ENCODE measurements at places on chromosomes 2 and 18.

DNA sequence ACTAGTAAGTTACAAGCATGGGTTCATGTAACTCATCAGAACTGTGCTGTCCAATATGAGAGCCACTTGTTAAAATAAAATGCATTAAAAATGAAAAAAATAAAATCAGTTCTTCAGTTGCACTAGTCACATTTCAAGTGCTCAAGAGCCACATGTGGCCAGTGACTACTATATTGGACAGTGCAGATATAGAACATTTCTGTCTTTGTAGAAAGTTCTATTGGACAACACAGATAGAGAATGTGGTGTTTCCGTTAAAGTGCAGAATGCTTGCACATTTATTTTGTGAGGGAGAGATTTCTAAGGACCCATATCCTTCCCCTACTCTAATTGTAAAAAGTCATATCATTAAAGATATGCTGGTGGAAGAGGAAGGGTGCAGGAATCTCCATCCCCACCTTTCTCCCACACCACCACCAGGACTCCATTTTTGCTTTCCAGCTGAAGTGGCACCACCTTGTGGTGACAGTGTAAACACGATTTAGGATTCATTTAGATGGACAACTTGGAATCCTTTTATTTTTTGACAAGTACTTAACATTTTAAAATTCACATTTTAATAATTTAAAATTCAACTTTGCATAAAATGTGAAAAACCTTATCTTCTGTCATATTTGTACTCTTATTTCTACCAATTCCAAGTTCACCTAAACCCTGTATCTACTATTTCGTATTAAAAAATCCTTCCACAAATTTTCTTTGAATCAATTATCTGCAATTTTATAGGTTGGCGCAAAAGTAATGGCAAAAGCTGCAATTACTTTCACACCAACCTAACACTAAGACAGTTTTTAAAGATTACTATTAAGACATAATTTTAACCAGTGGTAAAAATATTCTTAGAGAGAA is 9.4 kb upstream of the CD302 start:
- DNase-seq: peak; percentile 65

DNA sequence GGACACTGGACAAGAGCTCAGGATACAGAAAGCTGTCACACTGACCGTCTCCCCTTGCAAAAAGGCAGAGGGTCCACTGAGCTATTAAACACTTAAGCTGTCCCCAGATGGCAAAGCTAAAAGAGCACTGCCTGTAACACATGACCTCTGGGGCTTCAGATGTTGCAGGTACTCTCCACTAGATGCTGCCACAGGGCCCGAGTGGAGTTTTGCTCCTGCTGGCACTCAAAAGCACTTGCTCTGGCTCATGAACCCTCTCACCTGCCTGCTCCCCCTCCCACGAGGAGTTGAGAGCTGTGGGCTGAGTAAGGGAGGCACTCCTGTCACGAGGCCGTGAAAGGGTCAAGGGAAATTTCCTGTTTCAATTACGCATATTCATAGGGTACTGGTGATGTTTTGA is 227.9 kb downstream of the PRKCE start:
- no peak for DNase-seq

GRCh38 chr2:149100739-149101699 is 62.5 kb downstream of the LYPD6B start:
- no peak for DNase-seq

GRCh38 chr2:203551778-203552177 is 16.7 kb upstream of the RAPH1 start:
- DNase-seq: no peak

- DNase-seq: no peak
Observed at GRCh38 chr2:54149638-54150441, 34.4 kb downstream of the ACYP2 start.

DNA sequence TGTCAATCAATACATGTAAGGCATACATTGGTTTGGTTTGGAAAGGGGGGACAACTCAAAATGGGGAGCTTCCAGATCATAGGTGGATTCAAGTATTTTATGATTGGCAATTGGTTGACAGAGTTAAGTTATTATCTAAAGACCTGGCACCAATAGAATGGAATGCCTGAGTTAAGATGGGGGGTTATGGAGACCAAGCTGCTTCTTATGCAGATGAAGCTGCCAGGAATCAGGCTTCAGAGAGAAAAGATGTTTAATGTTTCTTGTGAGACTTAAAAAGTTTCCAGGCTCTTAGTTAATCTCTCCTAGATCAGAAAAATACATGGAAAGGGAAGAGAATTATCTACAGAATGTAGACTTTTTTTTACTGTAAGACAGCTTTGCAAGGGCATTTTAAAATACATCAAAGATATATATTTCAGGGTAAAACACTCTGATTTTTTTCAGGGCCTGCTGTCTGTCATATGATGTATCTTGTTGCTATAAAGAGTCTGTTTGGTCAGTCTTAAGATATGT is 1343.2 kb upstream of the LRRTM1 start:
- DNase-seq: no peak

- no peak for DNase-seq
Observed at GRCh38 chr18:10490401-10491165, 35.2 kb upstream of the NAPG start.

GRCh38 chr2:54897420-54898310 is 152.6 kb downstream of the RTN4 start:
- no peak for DNase-seq

- peak; percentile 27 for DNase-seq
Observed at GRCh38 chr18:24726727-24727492, 266.5 kb downstream of the HRH4 start.

DNA sequence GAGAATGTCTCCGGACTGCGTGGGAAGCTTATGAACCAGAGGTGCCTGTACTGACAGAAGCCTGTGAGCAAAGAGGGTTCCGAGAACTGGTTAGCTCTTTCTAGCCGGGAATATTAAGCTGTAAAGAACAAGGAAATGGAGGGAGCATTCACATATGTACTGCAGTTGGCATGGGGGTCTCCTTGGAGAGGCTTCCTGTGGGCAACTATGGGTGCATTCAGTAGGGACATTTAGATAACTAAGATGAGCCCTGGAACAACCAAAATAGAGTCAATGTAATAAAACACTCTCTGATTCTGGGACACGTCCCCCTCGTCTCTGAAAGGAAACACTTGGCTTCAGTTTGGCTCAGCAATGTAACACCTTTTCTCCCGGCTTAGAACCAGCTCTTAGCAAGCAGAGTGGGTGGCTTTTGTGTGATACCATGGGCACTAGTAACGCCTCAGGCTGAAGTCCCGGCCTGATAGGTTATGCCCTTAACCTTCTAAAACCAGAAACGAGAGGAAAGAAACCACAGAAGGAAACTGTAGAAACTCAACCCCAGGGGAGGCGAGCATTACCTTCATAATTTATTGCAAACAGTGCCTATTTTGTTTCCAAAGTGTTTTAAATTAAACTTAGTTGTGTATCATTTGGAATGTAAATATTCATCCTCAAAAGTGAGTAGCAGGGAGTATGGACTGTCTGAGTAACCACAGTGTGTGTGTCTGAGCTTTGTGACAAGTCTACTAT is 48.8 kb upstream of the LPIN2 start:
- DNase-seq: no peak

DNA sequence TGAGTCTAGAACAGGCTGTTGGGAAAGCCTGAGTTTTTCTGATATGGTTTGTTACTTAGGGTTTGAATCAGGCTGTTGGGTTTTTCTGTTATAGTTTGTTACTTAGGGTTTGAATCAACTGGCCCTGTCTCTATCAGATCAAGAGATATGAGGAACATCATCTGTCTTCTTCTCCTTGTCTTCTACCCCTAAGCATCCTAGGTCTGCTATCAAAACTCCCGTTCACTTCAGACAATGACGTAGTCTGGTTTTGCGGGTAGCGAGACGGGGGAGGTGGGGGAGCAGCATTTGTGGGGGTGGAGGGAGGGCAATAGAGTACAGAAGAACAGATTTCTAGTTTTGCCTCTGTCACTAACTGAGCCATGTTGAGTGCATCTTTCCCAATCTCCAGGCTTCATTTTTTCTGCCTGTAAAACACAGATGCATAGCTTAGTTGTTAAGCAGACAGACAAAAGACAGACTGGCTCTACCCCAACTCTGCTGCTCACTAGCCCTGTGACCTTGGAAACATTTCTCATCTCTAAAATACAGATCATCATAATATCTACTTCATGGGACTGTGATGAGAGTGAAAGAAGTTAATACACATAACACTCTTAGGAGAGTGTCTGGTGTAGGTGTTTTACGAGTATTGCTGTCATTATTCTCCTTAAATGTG is 9.1 kb downstream of the TNP1 start:
- DNase-seq: no peak

DNA sequence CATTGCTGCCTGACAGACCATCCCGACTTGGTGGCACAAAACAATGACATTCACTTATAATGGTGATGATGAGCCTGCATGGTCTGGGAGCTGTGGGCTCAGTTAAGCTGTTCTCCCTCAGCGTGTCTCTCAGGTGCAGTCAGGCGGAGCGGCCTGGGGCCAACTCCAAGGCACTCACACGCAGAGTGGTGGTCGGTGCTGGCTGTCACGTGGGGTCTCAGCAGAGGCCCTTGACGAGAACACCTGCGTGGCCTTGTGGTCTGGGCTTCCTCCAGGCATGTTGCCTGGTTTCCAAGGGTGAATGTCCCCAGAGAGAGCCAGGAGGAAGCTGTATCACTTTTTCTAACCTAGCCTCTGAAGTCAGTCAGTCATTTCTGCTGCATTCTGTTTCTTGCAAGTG is 29.8 kb downstream of the ARMC9 start:
- no peak for DNase-seq

DNA sequence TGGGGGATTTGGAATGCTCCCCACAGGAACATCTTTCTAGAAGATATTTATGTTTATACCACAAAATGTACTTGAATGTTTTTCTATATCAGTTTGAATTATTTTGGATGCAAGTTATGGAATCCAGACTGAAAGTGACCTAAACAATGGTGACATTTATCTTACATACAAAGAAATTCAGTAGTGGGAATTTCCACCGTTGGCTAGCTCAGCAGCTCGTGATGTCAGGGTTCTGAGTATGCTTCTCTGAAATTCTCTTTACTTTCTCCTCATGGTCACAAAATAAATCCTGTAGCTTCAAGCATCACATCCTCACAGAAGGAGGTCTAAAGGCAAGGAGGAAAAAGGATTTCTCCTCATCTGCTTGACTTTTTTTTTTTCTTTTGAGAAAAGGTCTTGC is 105.3 kb downstream of the AKAIN1 start:
- DNase-seq: no peak

DNA sequence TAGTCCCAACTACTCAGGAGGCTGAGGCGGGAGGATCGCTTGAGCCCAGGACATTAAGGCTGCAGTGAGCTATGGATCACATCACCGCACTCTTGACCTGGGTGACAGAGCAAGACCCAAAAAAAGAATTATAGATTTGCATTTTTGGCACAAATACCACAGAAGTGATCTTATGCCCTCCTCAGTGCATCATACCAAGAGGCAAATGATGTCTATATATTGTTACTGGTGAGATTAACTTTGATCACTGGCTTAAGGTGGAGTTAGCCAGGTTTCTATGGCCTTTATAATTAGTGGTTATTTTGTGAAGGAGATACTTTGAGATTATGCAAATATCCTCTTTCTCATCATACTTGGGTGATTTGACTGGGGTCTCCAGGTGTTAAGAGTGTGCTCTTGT is 22.1 kb upstream of the CATIP start:
- DNase-seq: no peak

DNA sequence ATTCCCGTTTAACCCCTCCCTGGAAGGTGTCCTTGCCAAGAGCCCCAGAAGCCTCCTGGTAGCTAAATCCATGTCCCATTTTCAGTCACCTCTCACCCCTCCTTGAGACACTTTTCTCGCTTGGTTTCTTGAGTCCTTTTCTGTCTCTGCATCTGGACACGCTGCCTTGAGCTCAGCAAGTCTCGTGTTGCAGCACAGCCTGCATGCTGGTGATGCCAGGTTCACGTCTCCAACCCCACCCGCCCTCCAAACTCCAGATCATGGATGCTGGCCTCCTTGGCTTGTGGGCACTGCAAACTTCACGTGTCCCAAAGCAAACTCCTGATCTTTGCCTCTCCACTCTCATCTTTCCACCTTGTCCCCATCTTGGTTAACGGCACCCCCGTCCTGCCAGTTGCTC is 39.3 kb downstream of the CENPO start:
- no peak for DNase-seq

- peak; percentile 28 for DNase-seq
Observed at GRCh38 chr2:78979380-78980151, 45.9 kb upstream of the REG3G start.

DNA sequence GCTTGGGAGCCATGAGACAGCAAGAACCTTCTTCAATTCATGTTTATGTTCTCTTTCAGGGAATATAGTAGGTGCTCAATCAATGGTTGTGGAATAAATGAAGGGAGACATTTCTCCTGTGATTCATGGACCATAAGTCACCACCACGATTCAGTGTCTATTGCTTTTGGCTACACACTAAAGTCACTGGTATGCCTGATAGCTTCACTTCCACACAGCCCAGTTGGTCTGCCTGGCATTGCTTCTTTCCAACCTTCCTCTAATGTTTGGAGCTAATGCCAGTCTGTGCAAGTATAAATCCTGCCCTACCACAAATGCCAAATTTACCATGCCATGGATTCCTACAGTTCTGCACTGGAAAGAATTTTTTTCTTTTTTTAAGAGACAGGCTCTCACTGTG is 1.3 kb upstream of the CXCR1 start:
- DNase-seq: no peak

- no peak for DNase-seq
Observed at GRCh38 chr2:34099377-34099776, 500.3 kb upstream of the FAM98A start.

GRCh38 chr2:219633276-219634065 is 6.0 kb downstream of the SLC4A3 start:
- no peak for DNase-seq

DNA sequence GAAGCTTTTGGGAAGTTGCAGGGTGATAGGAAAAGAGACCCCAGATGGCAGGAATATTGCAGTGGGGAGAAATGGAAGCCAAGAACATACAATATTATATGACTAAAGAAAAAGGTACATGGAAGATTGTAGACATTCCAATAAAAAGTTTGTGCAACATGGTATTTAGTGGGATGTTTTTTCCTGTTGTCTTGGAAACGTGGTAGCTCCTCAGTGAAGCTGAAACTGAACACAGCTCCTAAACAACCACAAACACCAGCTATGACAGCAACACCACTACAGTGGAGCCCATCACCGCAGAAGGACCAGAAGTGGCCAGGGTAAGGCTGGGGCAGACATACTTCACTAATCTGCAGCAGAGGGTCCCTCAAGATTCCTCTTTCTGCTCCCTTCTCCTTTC is 246.8 kb downstream of the CDH20 start:
- DNase-seq: no peak

- DNase-seq: no peak
Observed at GRCh38 chr2:3406501-3406900, 27.0 kb downstream of the TRAPPC12 start.

- no peak for DNase-seq
Observed at GRCh38 chr18:6683112-6683876, 46.2 kb upstream of the ARHGAP28 start.

GRCh38 chr2:15766911-15767597 is 173.3 kb upstream of the MYCN start:
- DNase-seq: no peak

- DNase-seq: no peak
Observed at GRCh38 chr2:220795705-220796104, 776.4 kb downstream of the EPHA4 start.
